SJSA1 (cell line): ENCODE measurements at places on chromosomes 11 and 22. TPM values are rescaled to one million over a fixed set of nuclear protein-coding genes. Genes with fewer than 3 reads are reported as not detected.

DNA sequence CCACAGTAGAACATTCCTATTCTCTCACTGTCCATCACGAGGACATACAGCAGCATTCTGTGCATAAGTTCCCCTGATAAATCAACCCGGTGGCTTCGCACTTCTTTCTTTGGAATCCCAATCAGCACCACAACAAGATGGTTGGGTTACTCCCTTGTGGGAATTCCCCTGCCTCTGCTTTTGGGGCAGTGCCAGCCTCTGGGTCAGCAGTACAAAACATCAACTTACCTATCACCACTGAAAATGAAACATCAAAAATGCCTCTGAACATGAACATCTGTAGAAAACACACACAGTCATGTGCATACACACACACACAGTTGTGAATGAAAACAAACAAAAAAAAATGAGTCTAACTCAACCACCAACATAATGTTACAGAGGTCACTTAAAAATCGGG is 79.3 kb downstream of the KCNA4 start:
- no peaks in the 10 kb centered on the region for H3K36me3 ChIP-seq
- no peak overlapping the region for H3K4me3 ChIP-seq
- H3K27ac ChIP-seq, result no peak overlapping the region
- DNase-seq, result no peak
- H3K4me1 ChIP-seq, result no peaks in the 10 kb centered on the region

DNA sequence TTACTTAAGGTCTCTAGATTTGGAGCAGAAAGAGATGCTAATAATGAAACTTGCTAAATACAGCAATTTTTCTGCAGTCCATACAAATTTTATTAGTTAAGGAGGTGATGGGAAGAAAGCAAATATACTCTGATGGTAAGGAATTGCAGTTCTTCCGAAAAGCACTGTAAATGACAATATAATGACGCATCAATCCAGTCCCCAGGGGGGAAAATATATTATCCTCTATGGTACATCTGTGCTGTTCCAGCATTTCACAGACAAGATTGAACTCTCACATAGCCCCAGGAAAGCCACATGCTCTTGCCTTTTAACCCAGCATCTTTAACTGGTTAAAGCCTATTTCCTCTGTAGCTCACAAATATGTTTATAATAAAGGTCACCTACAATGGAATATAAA is 416.6 kb upstream of the CCDC90B start:
- H3K27me3 ChIP-seq, result no peaks in the 10 kb centered on the region
- no peaks in the 10 kb centered on the region for H3K4me1 ChIP-seq
- no peak overlapping the region for H3K4me3 ChIP-seq

SNX32 gene
- total RNA-seq, result 0.16 TPM in 1 of 2 replicates, not detected in the other

TMEM86A gene
- 0.32 TPM in 1 of 2 replicates, not detected in the other for total RNA-seq
